Ascending aorta (tissue), 2 donors: ENCODE measurements at places on chromosomes 11 and 22.
A peak's percentile ranks its signal among the peaks of the same experiment; 100 is the strongest.

GRCh38 chr11:75538150-75538942 is 12.6 kb upstream of the GDPD5 start:
- DNase-seq = no peak

DNA sequence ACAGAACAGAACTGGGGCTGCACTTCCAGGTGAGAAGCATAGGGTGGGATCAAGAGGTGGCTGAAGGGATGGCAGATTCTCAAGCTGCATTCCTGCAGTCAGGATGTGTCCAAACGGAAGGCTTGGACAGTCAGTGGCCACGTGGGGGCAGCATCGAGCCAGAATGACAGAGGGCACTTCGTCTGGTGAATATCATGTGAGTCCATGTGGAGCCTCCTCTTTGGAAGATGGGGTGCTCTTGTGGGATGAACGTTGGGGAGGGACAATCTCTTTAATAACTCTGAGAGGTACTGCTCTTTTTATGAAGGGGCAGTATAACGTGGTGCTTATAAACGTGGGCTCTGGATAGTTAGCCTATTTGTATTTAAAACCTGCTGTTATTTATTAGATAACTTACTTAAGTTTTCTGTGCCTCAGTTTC is 154.9 kb upstream of the NAV2 start:
- peak; percentile 85 for DNase-seq

GRCh38 chr11:112223121-112223520 is 3.1 kb upstream of the PTS start:
- no peak for DNase-seq

DNA sequence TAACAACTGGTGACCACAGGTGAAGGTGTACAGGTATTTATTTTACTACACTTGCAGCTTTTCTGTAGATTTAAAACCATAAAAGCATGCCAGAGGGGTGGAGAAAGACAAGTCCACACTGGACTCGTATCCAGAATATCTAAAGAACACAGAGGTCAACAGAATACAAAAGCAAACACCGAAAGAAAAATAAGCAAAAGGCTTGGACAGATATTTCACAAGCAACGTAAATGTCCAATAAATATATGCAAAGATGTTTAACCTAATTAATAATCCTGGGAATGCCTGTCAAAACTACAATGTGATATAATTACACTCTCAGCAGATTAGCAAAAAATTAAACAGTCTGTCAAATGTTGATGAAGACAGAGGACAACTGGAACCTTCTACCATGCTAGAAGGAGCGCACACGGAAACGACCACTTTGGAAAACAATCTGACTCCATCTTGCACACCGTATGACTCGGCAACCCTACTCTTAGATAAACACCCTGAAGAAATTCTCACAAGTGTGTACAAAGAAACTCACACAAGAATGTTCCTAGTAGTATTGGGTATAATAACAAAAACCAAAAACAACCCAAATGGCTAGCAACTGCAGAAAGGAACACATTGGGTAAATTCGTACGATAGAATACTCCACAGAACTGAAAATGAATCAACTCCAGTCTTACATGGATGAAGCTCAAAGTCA is 27.2 kb downstream of the GNB1L start:
- no peak for DNase-seq

GRCh38 chr11:2898366-2899079 is 12.9 kb upstream of the CDKN1C start:
- DNase-seq = peak; percentile 86

DNA sequence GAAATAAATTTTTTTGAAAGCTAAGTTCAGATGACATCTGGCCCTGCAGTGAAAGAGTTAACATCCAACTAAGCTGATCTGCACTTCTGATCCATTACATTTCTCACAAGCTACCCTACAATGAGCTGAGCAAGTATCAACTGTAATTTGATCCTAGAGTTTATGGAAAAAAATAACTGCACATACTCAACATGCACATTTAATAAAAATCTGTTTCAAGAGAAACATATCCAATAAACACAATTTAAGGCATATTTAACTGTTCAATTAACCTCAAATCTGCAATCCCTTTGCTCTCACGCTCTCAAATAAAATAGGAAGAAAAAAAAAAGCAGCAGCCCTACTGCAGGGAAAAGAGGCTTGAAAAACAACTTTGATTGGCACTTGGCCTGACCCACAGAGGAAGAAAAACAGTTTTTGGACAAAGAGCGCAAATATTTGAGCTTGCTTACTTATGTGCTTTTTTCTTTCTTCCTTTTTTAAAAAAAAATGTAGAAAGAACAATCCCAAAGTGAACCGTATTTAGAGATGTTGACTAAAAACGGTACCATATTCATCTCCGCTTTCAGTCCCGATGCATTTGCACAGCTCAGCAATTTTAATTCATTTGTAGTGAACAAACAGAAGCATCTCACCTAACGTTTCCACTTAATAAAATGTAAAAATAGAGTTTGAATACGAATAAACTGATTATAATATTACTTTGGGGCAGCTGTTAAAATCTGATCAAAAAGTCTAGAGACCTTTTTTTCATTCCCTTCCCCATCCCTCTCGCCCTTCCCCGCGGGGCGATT is 1.6 kb downstream of the SESN3 start:
- no peak for DNase-seq

- DNase-seq = no peak
Observed at GRCh38 chr22:47287516-47287915, 525.1 kb downstream of the TBC1D22A start.

- peak; percentile 97 for DNase-seq
Observed at GRCh38 chr22:38069372-38070249, 12.4 kb downstream of the PICK1 start.

- no peak for DNase-seq
Observed at GRCh38 chr11:40716344-40717130, 742.9 kb downstream of the LRRC4C start.

- no peak for DNase-seq
Observed at GRCh38 chr11:14388352-14388751, 29.4 kb upstream of the RRAS2 start.

DNA sequence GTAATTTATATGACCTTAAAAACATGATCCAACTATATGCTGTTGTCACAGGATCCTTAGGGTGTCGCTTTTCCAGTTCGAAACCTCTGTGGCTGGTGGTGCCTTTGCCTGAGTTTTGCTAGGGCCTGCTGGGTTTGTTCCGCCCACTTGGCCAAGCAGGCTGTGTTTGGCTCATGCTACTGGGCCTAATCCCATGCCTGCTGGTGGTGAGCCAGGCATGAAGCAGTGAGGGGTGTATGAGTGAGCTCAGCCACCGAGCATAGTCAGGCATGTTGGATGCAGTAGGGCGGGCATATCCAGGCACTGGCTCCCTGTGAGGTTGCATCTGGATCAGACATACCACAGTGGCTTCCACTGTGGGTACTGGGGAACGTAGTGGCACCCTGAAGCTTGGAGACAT is 16.3 kb downstream of the NPAT start:
- no peak for DNase-seq

DNA sequence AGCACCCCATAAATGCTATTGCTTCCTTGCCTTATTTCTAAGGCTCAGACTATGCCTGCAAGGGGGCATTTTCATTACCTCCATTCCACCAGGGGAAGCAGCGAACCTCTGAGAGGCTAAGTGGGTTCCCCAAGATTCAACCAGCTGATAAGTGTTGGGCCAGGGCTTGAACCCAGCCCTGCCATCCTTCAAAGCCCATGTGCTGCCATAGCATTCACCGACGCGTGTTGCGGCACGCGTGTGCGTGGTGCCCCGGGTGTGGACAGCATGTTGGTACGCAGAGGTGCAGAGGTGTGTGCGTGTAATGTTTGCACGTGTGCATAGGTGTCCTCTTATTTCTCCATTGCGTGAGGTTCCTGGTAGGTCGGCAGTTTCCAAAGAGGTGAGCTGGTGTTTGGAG is 66.0 kb upstream of the PPARA start:
- no peak for DNase-seq

DNA sequence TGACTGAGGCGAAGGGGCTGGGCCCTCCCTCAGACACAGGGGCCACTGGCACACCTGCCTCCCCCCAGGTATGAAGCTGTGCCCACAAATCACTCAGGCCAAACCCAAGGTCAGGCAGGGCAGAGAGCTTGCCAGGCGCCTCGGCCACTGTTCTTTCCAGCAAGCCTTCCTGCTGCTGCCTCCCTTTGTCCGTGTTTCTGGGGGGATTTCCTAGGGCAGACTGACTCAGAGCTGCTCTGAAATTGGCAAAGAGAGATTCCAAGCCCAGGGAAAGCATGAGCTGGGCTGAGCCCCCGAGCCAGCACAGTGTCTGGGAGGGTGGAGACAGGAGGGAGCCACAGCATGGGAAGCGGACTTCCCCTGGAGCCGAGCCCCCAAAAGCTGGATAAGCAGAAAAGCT is 33.2 kb downstream of the PPP2R1B start:
- DNase-seq = peak; percentile 89

DNA sequence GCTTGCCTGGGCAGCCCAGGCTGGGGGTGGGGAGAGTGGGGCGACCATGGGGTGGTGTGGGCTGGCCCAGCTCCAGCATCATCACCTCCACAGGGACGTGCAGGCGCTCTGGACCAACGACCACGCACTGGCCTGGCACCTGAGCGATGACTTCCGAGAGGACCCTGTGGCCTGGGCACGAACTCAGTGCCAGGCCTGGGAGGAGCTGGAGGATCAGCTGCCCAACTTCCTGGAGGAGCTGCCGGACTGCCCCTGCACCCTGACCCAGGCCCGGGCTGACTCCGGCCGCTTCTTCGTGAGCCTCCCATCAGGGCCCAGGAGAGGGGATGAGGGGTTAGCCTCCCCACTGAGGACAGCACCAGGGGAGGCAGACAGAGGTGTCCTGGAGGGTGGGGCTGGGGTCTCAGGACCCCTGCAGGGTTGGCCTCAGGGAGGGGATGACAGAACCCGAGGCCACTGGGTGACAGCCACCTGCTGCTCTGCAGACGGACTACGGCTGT is 3.8 kb downstream of the SUSD2 start:
- DNase-seq = no peak

DNA sequence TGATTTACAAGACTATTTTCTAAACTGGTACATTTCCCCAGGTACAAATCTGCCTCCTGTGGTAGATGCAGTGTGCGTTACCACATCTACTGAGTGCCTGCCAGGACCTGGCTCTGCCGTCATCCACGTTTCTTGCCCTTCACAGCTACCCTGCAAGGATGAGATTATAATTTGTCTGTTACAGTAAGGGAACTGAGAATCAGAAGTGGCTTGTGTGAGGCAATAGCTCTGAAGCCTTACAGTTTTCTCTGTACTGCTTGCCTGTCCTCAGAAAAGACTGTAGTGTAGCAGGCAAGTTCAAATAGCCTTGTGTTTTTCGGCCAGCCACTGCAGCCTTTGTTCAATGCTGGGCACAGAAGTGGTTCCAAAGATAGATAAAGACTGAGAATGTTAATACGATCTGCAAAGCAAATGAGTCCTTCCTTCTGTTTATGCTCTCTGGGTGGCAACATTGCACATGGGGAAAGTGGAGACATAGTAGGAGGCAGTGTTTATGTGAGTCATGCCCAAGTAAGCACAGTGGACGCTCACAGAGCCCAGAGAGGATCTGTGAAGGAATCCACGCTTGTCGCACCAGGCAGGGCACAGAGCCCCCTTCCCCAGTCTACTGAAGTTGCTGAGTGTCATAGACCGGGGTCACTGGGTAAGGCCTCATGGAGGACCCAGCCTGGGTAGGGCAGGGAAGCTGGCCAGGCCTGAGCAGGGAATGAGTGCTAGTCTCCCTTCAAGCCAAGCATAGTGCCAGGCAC is 49.1 kb downstream of the MICAL2 start:
- no peak for DNase-seq

GRCh38 chr11:104015649-104016415 is 20.6 kb upstream of the DDI1 start:
- DNase-seq = no peak

- DNase-seq = no peak
Observed at GRCh38 chr22:40764763-40765441, 54.2 kb downstream of the SLC25A17 start.

GRCh38 chr11:116111546-116111945 is 607.3 kb upstream of the CADM1 start:
- DNase-seq = no peak

DNA sequence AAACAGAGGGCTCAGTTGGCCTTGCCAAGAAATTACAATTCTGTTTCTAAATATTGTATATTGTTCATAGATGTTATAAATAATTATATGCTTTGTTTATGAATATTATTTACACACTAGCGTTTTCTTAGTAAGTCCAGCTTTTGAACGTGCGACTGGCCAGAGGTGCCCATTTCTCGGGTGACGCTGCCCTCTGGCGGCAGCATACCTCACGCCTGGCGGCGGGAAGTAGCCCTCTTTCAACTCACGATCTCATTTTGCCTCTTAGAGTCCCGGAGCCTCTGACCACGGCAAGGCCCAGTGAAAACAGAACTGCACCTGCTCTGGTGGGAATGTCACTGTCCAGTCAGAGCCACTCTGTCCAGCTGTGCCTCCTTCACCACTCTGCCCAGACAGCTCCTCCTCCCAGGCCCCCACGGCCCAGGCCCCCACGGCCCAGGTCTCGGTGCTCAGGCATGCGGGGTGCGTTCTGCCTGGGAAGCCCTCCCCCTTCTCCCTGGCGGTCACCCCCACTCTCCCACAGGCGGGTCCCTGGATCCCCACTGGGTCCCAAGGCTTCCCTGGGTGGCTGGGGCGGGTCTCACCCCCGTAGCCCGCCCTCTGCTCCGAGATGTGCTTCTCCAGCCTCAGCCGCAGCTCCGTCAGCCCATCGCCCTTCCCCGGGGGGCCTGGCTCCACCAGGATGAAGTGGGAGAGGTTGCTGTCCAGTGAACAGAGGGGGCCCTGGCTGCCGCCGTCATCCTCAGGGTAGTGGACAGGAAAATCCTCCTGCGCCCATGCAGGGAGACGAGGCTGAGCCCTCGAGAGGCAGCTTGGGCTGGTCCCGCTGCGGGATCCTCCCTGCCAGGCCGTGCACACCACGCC is 19.3 kb downstream of the TSSC4 start:
- peak; percentile 81 for DNase-seq

GRCh38 chr11:41110527-41110926 is 348.9 kb downstream of the LRRC4C start:
- DNase-seq = no peak

GRCh38 chr22:46867106-46867505 is 104.7 kb downstream of the TBC1D22A start:
- DNase-seq = no peak
